ENCODE measurements at places on chromosomes 7 and 10.

DNA sequence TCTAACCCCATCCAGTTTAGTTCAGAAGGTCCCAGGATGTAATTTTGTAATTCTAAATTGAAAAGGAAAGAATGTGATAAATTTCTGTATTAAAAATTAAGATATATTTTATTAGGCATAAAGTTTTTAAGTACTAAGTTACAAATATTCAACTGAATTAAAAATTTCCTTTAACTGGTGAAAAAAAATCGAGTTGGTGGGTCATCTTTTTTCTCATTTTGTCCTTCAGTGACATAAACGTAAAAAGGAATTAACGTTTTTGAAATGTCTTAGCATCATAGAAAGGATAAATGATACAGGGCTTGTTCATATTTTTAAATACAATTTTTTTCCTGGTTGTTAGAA is 88.5 kb downstream of the BTRC start:
- DNase-seq: no peak

DNA sequence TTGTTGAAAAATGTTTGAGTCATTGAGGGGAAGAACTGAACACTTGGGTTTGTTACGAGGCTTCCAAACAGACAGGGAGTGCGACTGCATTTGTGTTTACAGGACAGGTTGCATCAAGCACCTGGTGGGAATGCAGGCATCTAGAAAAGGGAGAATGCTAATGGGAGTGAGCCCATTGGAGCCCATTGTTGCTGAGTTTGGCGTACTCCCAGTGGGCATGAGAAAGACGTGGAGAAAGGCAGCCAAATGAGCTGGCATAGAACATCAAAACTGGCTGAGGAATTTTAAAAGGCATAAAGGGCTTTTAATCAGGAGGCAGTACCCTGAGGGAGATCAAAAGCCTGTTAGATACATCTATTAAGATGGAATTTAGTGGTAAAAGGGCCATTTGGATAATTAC is 171.6 kb upstream of the NPSR1 start:
- DNase-seq: no peak

DNA sequence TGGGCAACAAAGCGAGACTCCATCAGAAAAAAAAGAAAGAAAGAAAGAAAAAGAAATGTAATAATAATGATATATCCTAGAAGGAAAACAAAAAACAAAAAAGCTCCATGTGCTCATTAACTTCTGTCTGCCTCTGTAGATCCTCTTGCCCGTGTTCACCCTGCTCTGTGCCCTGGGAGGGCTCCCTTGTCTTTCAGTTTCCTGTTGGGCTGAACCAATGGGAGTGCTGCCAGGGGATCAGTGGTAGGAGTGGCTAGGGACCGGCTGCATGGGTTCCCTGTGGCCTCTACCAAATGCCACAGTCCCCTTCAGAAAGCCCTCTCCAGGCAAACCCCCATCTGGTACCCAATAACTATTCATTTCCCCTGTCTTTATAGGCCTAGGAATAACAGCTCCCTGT is 51.8 kb upstream of the PARD3 start:
- no peak for DNase-seq

DNA sequence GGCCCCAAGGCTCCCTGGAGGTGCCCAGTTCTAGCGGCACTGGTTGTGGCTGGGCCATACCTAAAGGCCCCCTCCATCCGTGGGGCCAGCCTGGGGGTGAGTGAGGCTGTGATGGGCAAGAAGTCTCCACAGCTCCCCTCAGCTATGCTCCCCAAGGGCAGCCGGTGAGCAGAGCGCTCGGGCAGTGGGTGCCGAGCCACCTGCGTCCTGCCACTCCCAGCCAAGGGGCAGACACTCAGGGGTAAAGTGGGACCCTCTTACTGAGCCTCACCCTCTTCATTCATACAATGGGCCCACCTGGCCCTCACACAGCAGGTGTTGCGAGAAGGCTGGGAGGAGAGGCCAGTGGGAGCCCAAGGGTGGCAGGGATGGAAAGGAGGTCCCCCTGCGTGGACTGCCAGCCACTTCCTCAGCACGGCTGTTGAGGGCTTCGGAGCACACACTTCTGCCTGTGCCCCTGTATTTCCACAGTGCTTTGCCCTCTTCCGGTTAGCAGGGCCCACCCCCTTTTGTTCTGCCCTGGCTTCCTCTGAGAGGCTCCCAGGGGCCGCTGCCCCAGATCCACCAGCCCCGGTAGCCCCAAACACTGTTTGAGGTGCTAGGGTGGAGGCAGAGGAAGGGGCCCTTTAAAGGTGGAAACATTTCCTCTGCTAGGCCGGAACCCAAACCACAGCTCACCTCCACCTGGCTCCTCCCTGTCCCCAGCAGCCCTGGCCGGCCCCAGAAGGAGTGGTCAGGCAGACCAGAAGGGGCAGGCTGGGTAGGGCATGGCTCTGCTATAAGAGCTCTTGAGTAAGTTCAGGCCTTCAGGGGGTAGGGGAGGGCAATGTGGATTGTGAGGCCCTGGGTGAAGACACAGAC is 16.4 kb upstream of the C10orf105 start:
- no peak for DNase-seq

DNA sequence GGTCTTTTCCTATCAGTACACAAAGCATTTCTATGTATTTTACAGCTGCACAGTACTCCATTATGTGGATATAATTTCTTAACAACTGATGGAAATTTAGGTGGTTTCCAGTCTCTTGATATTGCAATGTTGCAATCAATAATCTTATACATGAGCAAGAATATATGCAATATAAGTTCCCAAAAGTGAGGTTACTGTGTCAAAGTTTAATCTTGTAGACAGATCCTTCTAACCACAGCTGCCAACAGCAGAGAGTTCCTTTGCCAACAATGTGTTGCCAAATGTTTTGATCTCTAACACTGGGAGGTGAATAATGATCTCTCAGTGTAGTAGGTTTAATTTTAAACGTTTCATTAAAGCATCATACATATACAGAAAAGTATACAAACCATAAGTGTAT is 54.5 kb downstream of the CUL2 start:
- no peak for DNase-seq

GRCh38 chr7:148304456-148304855 is 286.1 kb upstream of the C7orf33 start:
- no peak for DNase-seq

GRCh38 chr7:114439581-114439980 is 25.0 kb downstream of the FOXP2 start:
- no peak for DNase-seq

DNA sequence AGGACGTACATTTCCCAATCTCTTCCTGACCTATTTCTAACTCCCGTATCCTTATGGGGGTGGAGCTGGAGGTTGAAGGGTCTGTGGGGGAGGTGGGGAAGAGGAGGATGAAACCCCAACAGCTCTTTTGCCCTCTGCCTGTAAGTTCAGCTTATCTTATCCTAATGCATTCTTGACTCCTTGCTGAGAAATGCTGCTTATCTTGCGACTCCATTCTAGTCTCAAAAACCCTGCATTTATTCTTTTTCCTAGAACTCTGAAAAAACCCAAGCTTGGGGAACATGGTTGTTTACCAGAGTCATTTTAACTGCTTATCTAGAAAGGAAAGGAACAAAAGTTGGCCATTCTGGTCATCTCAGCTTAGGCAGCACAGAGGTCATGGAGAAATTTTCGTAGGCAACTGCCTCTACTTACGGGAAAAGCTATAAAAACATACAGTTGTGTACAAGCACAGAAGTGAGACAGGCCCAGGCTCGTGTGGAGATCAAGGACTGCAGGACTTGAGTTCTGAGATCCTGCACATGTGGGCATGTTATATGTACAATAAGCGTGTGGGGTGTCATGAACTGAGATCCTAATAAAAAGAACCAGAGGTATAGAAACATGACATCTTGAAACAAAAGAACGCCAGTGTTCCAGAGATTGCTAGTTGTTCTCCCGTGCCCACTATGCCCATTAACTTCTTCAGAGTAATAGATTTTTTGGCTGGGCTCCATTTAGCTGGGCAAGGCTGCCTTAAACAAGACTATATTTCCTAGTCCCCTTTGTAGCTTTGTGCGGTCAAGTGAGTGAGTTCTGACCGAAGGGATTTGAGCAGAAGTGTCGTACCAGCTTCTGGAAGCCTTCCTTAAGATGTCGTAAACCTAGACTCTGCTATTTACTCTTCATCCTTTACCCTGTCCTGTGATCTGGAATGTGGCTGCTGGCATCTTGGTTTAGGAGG is 9.6 kb downstream of the INMT start:
- no peak for DNase-seq

DNA sequence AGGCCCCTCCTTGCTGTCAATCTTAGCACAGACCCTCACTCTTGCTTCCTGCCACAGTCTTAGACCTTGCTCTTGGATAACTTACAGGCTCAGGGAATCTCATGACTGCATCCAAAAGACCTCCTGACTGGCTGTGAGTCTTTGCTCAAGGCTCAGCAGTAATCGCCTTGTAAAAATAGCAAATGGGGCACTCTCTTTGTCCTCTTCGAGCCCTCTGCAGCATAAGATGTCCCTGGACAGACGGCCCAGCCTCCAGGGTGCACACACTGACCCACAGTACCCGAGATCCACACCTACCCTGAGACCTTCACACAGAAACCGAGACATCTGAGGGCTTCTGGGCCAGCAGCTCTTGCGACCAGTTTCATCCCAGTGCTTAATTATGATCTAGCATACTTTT is 65.9 kb upstream of the DDC start:
- DNase-seq: no peak

- DNase-seq: no peak
Measured at GRCh38 chr10:75623310-75624093, 192.1 kb downstream of the LRMDA start.

DNA sequence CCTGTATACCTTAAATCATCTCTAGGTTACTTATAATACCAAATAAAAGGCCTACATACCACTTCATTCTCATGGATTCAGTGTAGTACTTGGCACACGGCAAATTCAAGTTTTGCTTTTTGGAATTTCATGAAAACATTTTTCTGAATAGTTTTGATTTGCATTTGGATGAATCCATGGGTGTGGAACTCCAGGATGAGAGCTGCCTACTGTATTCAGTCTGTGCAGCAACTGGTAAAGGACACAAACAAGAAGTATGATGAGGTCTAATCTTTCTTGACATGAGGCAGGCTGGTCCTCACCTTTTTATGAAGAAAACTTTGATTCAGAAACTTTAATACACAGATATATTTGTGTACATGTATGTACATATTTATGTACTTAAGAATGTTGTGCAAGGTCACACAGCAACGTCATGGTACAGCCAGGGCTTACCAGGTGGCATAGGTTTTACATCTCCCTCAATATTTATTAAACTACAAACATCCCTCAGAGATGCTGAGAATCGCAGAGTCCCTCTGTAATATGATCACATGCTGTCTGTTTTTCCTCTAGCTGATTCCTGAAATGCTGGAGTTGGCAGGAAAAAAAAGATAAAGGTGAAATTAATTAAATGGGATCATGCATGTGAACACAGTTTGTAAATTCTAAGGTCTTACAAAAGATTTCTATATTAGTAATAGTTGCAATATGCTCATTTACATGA is 239.6 kb downstream of the PRKG1 start:
- DNase-seq: no peak

- no peak for DNase-seq
Measured at GRCh38 chr7:18445483-18445882, 50.1 kb upstream of the HDAC9 start.

GRCh38 chr10:95275726-95276366 is 15.0 kb downstream of the PDLIM1 start:
- DNase-seq: no peak

DNA sequence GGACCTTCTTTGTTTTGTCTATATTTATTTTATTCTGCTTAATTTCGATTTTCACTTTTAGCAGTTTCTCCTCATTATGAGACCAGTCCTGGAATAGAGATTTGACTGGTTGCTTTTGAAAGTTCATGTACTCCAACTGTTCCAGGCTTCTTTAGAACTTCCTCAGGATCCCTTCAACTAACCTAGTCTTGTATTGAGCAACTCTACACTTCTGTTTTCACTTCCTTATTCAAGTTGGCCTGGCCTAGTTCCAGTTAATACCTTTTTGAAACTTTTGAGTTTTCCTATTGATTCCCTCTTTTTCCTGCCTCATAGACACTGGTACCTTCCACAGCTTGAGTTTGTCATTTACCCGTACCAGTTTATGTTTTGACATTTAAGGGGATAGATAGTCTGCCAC is 421.7 kb downstream of the ATRNL1 start:
- no peak for DNase-seq

GRCh38 chr7:44305564-44306507 is 19.6 kb downstream of the CAMK2B start:
- no peak for DNase-seq

- DNase-seq: no peak
Measured at GRCh38 chr7:2667843-2668242, 20.2 kb upstream of the AMZ1 start.

DNA sequence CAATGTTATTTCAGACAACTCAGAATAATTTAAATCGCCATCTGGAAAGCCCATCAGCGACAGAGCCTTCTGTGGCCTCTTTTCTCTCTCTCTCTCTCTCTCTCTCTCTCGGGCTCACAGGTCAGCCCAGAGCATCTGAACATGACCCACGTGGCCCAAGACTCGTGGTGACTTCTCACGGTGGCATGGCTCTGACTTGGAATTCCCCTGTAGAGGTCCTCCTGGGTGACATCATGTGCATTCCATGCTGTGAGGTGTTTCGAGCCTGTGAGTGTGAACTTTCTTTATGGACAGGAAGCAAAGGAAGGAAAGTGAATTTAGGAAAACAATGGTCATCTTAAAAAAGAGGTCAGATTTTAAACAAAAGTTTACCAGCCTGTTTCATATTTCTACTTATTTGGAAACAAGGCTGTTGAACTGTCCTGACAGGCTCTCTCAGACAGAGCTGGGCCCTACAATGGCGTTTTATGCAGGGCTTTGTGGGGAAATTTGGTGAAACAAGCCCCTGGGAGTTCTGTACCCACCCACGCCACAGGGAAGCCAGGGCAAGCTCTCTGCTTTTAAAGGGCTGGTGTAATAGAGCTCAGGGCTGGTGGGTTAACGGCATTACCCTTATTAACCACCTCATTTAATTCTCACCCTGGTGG is 359.7 kb upstream of the ZNF32 start:
- peak; percentile 97 for DNase-seq

DNA sequence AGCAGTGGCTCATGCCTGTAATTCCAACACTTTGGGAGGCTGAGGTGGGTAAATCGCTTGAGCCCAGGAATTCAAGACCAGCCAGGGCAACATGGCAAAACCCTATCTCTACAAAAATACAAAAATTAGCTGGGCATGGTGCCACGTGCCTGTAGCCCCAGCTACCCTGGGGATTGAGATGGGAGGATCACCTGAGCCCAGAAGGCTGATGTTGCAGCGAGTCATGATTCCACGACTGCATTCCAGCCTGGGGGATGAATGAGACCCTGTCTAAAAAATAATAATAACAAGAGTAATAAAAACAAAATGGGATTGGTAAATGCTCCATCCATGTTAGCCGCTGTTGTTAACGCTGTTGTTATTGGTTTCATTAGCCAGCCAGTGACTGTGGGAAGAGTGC is 1.3 kb upstream of the HKDC1 start:
- no peak for DNase-seq
